Aortic smooth muscle cell (primary cell): ENCODE measurements at places on chromosomes 16 and 17. TPM values are rescaled to one million over a fixed set of nuclear protein-coding genes. Genes with fewer than 3 reads are reported as not detected.

Gene FADS6
- not detected in 2 replicates for total RNA-seq

Gene PHOSPHO1
- total RNA-seq, result 0.12 and 0.66 TPM in 2 replicates

Gene ABI3
- total RNA-seq, result 0.25 and 0.53 TPM in 2 replicates

Gene BCL6B
- total RNA-seq, result 3.4 and 7.3 TPM in 2 replicates

Gene SLC13A2
- not detected in 2 replicates for total RNA-seq

Gene CCDC40
- total RNA-seq, result 2.7 and 2.9 TPM in 2 replicates

Gene ORC6
- total RNA-seq, result 5.8 and 10.8 TPM in 2 replicates

Gene ZNF205
- total RNA-seq, result 12.6 and 13.6 TPM in 2 replicates
